ENCODE measurements at places on chromosomes 16 and 17. TPM values are rescaled to one million over a fixed set of nuclear protein-coding genes. Genes with fewer than 3 reads are reported as not detected.

MPV17L gene
- total RNA-seq = 7.2 TPM

NPIPA5 gene
- total RNA-seq = 21.8 TPM

VPS35L gene
- 53.1 TPM for total RNA-seq

HBA1 gene
- total RNA-seq = 878 TPM

TNRC6A gene
- 58.3 TPM for total RNA-seq

KRT33A gene
- not detected for total RNA-seq

CD79B gene
- total RNA-seq = 5.5 TPM

COPZ2 gene
- total RNA-seq = 136 TPM

STX8 gene
- total RNA-seq = 80.4 TPM

FAM171A2 gene
- total RNA-seq = 0.69 TPM

SYCE1L gene
- 6.1 TPM for total RNA-seq

OTOA gene
- 0.32 TPM for total RNA-seq

SHISA9 gene
- total RNA-seq = 0.14 TPM

SALL1 gene
- not detected for total RNA-seq

CMTM2 gene
- 0.38 TPM for total RNA-seq

KRTAP1-5 gene
- total RNA-seq = not detected

MTHFSD gene
- total RNA-seq = 14.1 TPM

PRSS33 gene
- not detected for total RNA-seq

TNFRSF17 gene
- total RNA-seq = not detected

TMC8 gene
- total RNA-seq = 6.4 TPM

HLF gene
- total RNA-seq = 6.6 TPM

HOXB1 gene
- total RNA-seq = not detected

KRTAP3-2 gene
- total RNA-seq = not detected

ACSM2B gene
- not detected for total RNA-seq

NLRC3 gene
- 1.0 TPM for total RNA-seq

GPR142 gene
- not detected for total RNA-seq

MYO18A gene
- 76.3 TPM for total RNA-seq

IL21R gene
- total RNA-seq = 0.24 TPM

PHKG2 gene
- total RNA-seq = 13.9 TPM

SLC5A10 gene
- total RNA-seq = not detected

HSD17B1 gene
- total RNA-seq = 0.67 TPM

CFAP119 gene
- total RNA-seq = 1.2 TPM

P3H4 gene
- 10.1 TPM for total RNA-seq

MCRIP1 gene
- 97.6 TPM for total RNA-seq

CALB2 gene
- 1.2 TPM for total RNA-seq

CTF1 gene
- total RNA-seq = 5.2 TPM

TMEM238L gene
- not detected for total RNA-seq

CCDC144A gene
- 11.9 TPM for total RNA-seq

CD300A gene
- 5.9 TPM for total RNA-seq

SLC13A2 gene
- not detected for total RNA-seq

SLC38A8 gene
- total RNA-seq = not detected

DYNLRB2 gene
- total RNA-seq = not detected

ABCC3 gene
- 19.8 TPM for total RNA-seq

ZNF286A gene
- 15.5 TPM for total RNA-seq

C1QTNF1 gene
- 172 TPM for total RNA-seq
